ENCODE measurements at places on chromosomes 5 and 9. TPM values are rescaled to one million over a fixed set of nuclear protein-coding genes. Genes with fewer than 3 reads are reported as not detected.

Gene ANKRD20A1
- total RNA-seq = 4.7 TPM

Gene DMGDH
- total RNA-seq = 1.4 TPM

Gene KLHL3
- 4.4 TPM for total RNA-seq

Gene ZNF618
- total RNA-seq = 3.1 TPM

Gene CCIN
- not detected for total RNA-seq

Gene EFNA5
- 11.1 TPM for total RNA-seq

Gene SOX30
- 0.08 TPM for total RNA-seq

Gene C5orf63
- 12.2 TPM for total RNA-seq

Gene PPP1R26
- 18.9 TPM for total RNA-seq

Gene GPRIN1
- total RNA-seq = 2.1 TPM

Gene FOXD4L4
- total RNA-seq = 0.30 TPM

Gene PCDHB11
- total RNA-seq = 0.59 TPM

Gene DCANP1
- not detected for total RNA-seq

Gene DBH
- not detected for total RNA-seq

Gene RMRP
- total RNA-seq = 17,917 TPM

Gene RAI14
- 15.9 TPM for total RNA-seq

Gene LCN2
- total RNA-seq = 162 TPM

Gene FBXL7
- 1.6 TPM for total RNA-seq

Gene FAM120A
- 246 TPM for total RNA-seq

Gene C9
- total RNA-seq = 0.57 TPM

Gene MAP1B
- 6.1 TPM for total RNA-seq

Gene DIAPH1
- total RNA-seq = 113 TPM

Gene ITK
- 1.4 TPM for total RNA-seq

Gene MTX3
- total RNA-seq = 9.4 TPM

Gene CDC25C
- total RNA-seq = 4.3 TPM

Gene CEP120
- total RNA-seq = 18.2 TPM

Gene GRM6
- not detected for total RNA-seq

Gene ORM2
- not detected for total RNA-seq

Gene ARL14EPL
- not detected for total RNA-seq

Gene SELENOP
- total RNA-seq = 687 TPM

Gene PDLIM4
- total RNA-seq = 14.3 TPM

Gene SLCO6A1
- total RNA-seq = not detected

Gene KCNIP1
- total RNA-seq = 0.24 TPM

Gene NR2F1-AS1
- total RNA-seq = 0.69 TPM

Gene OSMR
- total RNA-seq = 14.3 TPM

Gene NEURL1B
- total RNA-seq = 61.6 TPM

Gene ZNF300
- 3.0 TPM for total RNA-seq

Gene SPINK4
- total RNA-seq = 212 TPM

Gene TENT4A
- total RNA-seq = 21.9 TPM

Gene SUSD3
- 2.2 TPM for total RNA-seq

Gene PAXX
- total RNA-seq = 81.0 TPM

Gene SPATA31C1
- total RNA-seq = not detected

Data from colonic mucosa (tissue), 4 donors.